ENCODE measurements at places on chromosomes 5 and 9.
A peak's percentile ranks its signal among the peaks of the same experiment; 100 is the strongest.

- H3K36me3 ChIP-seq: no peaks in the 10 kb centered on the region
- no peak overlapping the region for H3K27ac ChIP-seq
- no peaks in the 10 kb centered on the region for H3K27me3 ChIP-seq
These were observed 60.1 kb upstream of the SLC30A5 start for GRCh38 chr5:69033690-69034089.

GRCh38 chr5:10674582-10674981, 86.5 kb downstream of the DAP start:
- no peaks in the 10 kb centered on the region for H3K4me1 ChIP-seq
- H3K27me3 ChIP-seq: no peaks in the 10 kb centered on the region
- DNase-seq: no peak
- H3K27ac ChIP-seq: no peak overlapping the region
- H3K4me3 ChIP-seq: no peak overlapping the region

DNA sequence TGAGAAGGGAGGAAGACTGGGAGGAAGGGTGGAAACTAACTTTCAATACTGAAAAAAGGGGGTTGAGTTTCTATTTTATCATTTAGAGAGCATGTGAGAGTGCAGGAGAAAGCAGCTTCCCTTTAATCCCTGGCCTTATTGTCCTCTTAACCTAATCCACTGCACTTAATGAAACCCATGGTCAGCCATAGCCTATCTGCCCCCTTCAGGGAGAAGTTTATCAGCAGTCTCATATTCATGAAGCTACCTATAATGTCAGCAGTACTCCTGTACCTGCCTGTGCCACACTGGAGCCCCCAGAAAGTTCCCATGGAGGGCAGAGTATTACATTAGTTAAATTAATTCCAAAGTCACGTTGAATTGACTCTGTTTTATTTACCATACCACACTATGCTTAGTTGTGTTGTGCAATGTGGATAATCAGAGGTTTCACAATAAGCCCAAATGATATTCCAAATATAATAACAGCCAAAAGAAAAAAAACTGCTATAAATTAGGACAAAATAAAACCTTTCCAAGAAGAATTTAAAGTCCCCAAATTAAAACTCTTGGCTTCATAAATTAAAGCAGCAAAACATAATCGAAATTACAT, 62.9 kb downstream of the MUSK start:
- H3K4me1 ChIP-seq: no peaks in the 10 kb centered on the region
- no peaks in the 10 kb centered on the region for H3K27me3 ChIP-seq
- no peaks in the 10 kb centered on the region for H3K36me3 ChIP-seq
- no peak overlapping the region for H3K27ac ChIP-seq

GRCh38 chr5:87541676-87542075, 128.9 kb upstream of the CCNH start:
- H3K4me3 ChIP-seq: no peak overlapping the region
- DNase-seq: no peak
- no peaks in the 10 kb centered on the region for H3K27me3 ChIP-seq
- H3K27ac ChIP-seq: no peak overlapping the region

- H3K27me3 ChIP-seq: no peaks in the 10 kb centered on the region
- no peaks in the 10 kb centered on the region for H3K36me3 ChIP-seq
- peaks cover 17% of the 10 kb centered on the region for H3K4me1 ChIP-seq
- no peak overlapping the region for H3K4me3 ChIP-seq
- no peak for DNase-seq
These were observed 47.1 kb downstream of the SH3RF2 start for GRCh38 chr5:145983446-145983845.

DNA sequence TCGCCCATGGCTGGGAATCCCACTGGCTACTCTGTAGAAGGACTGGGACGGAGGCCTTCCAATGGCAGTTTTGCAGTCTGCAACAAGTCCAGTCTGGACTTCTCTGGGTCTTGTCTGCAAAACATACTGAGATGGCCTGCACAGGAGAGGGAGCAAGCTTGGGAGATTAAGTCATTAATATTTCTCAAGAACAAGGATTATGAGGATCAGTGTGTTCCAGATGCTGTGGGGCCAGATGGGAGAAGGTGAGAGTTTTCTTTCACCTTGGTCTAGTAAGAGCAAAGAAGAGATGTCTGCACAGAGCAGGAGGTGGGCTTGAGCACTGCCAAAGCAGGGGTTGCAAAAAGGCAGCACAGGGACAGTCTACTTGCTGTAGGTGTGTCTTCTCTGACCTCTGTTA, at the start of gene PDE6A:
Gene PDE6A, minus strand, starts transcription at position 128 of the 400 bp plus-strand sequence. Its CDS starts 120 bp downstream, at position 8.
- no peak within 1 kb of the TSS for H3K4me3 ChIP-seq
- H3K27me3 ChIP-seq: no peaks in the 10 kb centered on the region
- no peaks in the 10 kb centered on the region for H3K4me1 ChIP-seq
- H3K27ac ChIP-seq: no peak within 1 kb of the TSS

GRCh38 chr5:126868338-126869004, 91.5 kb downstream of the LMNB1 start:
- H3K27me3 ChIP-seq: no peaks in the 10 kb centered on the region
- no peaks in the 10 kb centered on the region for H3K36me3 ChIP-seq
- DNase-seq: no peak
- peaks cover 4% of the 10 kb centered on the region for H3K4me1 ChIP-seq
- no peak overlapping the region for H3K4me3 ChIP-seq

DNA sequence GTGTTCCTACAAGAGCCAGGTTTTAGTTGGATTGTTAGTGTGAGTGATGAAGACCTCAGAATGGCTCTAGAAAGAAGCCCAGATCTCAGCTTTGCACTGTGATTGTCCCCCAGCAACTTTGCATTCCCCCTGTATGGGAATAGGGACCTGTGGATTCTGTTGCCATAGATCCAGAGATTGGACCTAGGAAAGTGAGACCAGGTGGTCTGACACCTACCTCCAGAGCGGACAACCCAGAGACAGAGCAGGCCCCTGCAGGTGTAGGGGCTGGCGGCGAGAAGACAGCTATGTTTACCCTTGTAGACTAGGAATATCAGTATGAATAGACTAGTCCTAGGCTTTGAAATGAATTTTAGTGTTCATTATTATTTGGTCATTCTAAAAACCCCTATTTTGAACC, 53.6 kb downstream of the IRF1 start:
- H3K36me3 ChIP-seq: no peaks in the 10 kb centered on the region
- H3K27ac ChIP-seq: peak overlapping the region; percentile 74
- no peak overlapping the region for H3K4me3 ChIP-seq
- no peak for DNase-seq
- H3K4me1 ChIP-seq: peaks cover 68% of the 10 kb centered on the region

- no peaks in the 10 kb centered on the region for H3K4me1 ChIP-seq
- H3K36me3 ChIP-seq: no peaks in the 10 kb centered on the region
- no peak overlapping the region for H3K4me3 ChIP-seq
- H3K27me3 ChIP-seq: no peaks in the 10 kb centered on the region
These were observed 414.8 kb downstream of the GADD45G start for GRCh38 chr9:90019626-90020025.

- no peaks in the 10 kb centered on the region for H3K4me1 ChIP-seq
- DNase-seq: no peak
- H3K36me3 ChIP-seq: no peaks in the 10 kb centered on the region
These were observed 68.9 kb downstream of the PPIC start for GRCh38 chr5:122967625-122968024.

DNA sequence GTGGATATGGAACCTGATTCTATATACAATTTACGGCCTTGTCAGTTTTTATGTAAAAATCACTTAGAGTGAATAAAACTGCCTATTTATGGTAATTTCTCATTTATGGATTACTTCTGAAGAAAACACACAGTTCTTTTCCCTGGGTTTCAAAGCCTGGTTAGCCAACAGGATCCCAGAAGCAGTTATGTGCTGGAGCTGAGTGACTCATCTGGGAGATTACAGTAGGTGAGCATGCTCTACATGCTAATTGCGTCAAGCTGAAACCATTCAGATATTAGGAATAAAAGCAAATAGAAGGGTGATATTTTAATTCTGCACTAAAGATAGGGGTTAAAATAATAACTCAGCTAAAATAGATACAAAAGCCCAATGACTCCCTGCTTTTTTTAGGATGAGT, 47.8 kb downstream of the PDE4D start:
- DNase-seq: no peak
- H3K4me3 ChIP-seq: no peak overlapping the region
- no peaks in the 10 kb centered on the region for H3K4me1 ChIP-seq
- H3K27ac ChIP-seq: no peak overlapping the region
- no peaks in the 10 kb centered on the region for H3K27me3 ChIP-seq

GRCh38 chr5:67542479-67542878, 345.9 kb upstream of the CD180 start:
- peaks cover 12% of the 10 kb centered on the region for H3K4me1 ChIP-seq
- H3K4me3 ChIP-seq: no peak overlapping the region
- H3K27me3 ChIP-seq: no peaks in the 10 kb centered on the region
- no peak for DNase-seq

DNA sequence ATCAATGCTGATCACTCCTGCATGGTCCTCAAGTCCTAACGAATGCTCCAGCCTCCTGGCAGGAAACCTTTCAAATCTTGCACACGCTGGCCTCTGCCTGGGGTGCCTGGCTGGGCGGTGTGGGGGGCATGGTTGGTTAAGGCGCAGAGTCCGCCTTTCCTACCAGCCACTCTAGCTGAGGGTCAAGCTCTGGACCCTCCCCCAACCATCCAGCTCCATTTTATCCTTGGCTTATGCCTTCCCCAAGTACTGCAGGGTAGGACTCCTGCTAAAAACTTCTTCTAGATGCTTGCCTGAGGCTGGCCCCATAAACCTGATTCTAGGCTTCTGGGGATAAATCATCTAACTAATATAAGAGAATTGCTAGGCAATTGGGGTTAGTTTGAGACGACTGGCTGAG, 808 bp upstream of the MVB12B start:
- H3K27me3 ChIP-seq: no peaks in the 10 kb centered on the region
- no peaks in the 10 kb centered on the region for H3K36me3 ChIP-seq
- no peak for DNase-seq
- peak overlapping the region; percentile 84 for H3K27ac ChIP-seq
- H3K4me1 ChIP-seq: peaks cover 34% of the 10 kb centered on the region

GRCh38 chr5:53089481-53089991, 20.0 kb downstream of the MOCS2 start:
- H3K27me3 ChIP-seq: no peaks in the 10 kb centered on the region
- peaks cover 5% of the 10 kb centered on the region for H3K36me3 ChIP-seq
- no peak for DNase-seq
- H3K4me3 ChIP-seq: no peak overlapping the region
- no peaks in the 10 kb centered on the region for H3K4me1 ChIP-seq

DNA sequence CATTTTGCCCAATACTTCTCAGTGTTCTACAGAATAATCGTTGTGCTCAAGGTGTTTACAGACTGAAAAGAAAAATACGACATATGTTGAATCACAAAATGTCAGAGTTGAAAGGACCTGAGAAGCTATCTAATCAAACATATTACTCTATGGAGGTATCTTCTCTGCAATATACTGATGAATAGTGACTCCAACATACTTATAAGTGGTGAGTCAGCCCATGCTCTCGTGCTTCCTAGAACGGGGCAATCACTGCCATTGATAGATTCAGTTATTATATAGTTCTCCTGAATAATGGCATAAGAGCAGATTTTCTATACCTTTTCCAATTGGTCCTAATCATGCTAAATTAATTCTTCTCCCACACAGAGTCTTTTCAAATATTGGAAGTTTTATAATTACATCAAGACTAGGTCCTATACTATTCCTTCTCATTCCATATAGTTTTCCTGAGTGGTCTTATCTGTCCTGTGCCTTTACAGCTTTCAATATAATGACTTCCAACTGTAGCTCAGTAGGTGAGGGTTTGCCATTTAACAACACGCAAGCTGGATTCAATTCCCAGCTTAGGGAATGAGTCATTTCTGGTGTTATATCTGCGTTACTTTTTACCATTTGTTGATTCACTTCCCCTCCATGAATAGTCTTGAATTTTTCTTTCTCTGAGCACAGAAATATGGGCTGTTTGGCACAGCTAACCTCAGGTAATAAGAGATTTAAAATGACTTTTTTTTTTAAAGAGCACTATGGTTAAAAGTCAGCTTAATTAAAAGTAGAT, 81.1 kb downstream of the PLK2 start:
- H3K4me3 ChIP-seq: no peak overlapping the region
- H3K27me3 ChIP-seq: no peaks in the 10 kb centered on the region
- no peaks in the 10 kb centered on the region for H3K4me1 ChIP-seq

- H3K4me3 ChIP-seq: no peak overlapping the region
- no peaks in the 10 kb centered on the region for H3K27me3 ChIP-seq
- H3K4me1 ChIP-seq: no peaks in the 10 kb centered on the region
These were observed 100.3 kb downstream of the ATG10 start for GRCh38 chr5:82072138-82072537.

DNA sequence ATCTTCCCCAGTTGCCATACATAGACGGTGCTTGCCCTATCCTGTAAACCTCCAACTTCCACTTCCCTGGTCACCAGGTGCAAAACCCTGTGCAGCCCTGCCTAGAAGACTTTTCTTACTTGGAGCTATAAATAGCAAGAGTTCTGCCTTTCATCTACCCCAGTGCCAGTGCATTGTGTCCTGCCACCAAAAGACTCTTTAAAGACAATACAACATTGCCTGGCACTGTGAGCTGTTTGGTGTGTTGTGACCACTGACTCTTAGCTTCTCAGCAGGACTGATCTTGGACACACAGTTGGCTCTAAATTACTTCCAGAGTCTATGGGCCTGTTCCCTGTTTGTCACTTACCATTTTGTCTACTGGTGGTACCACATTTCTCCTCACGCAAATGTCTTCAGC, 608.1 kb downstream of the CDH9 start:
- no peak for DNase-seq
- no peak overlapping the region for H3K27ac ChIP-seq
- H3K4me3 ChIP-seq: no peak overlapping the region
- no peaks in the 10 kb centered on the region for H3K36me3 ChIP-seq

- H3K27ac ChIP-seq: no peak overlapping the region
- no peak overlapping the region for H3K4me3 ChIP-seq
- H3K27me3 ChIP-seq: no peaks in the 10 kb centered on the region
- no peak for DNase-seq
These were observed 43.4 kb upstream of the CDKN2B start for GRCh38 chr9:22052376-22052945.

DNA sequence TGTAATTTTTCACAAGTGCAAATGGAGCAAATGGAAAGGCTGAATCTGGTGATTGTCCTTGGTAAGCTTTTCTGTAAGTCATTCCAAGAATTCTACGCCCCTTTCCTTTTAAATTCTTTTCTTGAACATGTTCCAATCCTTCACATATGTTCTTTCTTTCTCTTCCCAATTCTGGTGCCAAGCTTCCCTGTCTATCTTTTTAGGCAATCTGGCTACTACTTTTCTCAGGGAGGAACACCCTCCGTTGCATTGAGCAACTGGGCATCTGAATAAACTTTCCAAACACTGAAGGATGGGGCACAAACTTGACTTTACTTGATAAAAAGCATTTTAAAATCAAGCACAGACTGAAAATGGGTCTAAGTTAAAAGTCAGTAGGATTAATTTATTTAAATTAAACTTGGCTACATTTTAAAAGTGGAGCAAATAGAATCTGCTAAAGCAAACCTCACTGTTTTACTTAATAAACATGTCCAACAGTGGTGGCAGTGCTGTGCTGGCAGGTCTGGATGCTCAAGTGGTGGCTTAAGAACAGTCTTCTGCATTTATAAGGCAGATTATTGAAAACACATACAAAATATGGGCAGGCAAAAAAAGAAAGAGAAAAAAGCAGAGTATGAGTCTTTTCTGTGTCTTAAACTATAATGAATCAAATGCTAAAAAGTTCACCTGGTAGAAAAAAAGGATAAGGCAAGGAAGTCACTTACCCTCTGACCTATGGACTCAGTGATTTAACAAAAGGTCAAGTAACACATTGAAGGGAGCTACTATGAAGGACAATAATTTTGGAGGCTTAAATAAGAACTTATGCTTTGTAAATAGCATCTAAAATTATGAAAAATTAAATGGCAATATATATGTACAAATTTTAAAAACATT, 5.4 kb downstream of the ELL2 start:
- H3K27ac ChIP-seq: peak overlapping the region; percentile 24
- no peaks in the 10 kb centered on the region for H3K36me3 ChIP-seq
- DNase-seq: peak; percentile 25
- H3K4me1 ChIP-seq: peaks cover 24% of the 10 kb centered on the region
- no peaks in the 10 kb centered on the region for H3K27me3 ChIP-seq
- no peak overlapping the region for H3K4me3 ChIP-seq
